Aorta (tissue), 5 donors: ENCODE measurements at places on chromosomes 2 and 18. TPM values are rescaled to one million over a fixed set of nuclear protein-coding genes. Genes with fewer than 3 reads are reported as not detected.
A peak's percentile ranks its signal among the peaks of the same experiment; 100 is the strongest.

- DNase-seq: peak; percentile 46
Measured at GRCh38 chr2:202034249-202035088, 814 bp downstream of the FZD7 start.

DNA sequence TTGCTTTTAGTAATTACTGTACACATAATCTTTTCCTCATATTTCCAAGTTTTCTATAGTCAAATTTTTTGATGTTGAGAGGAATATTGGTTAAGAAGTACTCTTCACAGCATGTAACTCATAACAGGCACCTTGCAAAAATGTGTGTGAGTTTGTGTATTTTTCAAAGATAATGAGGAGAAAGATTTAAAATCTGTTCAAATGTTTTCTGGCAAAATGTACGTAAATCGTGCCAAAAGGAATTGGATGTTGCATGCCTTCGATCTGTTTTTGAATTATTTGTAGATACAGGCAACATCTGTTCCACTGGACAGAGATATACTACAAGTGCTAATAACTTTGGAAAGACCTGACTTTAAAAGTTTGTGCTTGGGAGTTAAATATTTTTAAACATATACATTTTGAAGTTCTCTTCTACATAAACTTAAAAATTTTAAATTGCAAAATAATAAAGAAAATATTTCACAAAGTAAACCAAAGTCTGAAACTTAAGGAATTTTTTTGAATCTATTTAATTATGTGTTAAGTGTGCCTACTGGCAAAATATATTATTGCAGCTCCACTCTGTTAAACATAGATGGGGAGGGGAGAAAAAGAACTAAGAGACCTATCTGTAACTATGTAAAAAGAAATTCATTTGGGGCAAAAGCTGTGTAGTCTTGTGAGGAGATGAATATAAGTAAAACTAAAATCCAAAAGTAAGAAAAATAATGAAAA lies 133.5 kb upstream of the UBE2E3 start:
- no peak for DNase-seq

CD207 gene
- 0.78 TPM for total RNA-seq

DNA sequence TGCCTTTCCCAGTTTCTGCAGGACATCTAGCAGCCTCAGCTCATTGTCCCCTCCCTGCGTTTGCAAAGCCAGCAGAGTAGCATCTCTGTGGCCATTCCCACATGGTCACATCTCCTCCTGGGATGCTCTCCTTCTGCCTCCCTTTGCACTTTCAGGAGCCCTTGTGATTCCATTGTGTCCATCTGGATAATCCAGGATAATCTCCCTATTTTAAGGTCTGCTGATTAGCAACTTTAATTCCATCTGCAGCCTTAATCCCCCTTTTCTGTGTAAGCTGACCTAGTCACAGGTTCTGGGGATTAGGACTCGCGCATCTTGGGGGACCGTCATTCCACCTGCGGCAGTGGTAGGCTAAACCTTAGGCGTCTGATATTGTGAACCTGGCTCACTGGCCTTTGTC lies 70.7 kb downstream of the NEDD4L start:
- DNase-seq: no peak

DNA sequence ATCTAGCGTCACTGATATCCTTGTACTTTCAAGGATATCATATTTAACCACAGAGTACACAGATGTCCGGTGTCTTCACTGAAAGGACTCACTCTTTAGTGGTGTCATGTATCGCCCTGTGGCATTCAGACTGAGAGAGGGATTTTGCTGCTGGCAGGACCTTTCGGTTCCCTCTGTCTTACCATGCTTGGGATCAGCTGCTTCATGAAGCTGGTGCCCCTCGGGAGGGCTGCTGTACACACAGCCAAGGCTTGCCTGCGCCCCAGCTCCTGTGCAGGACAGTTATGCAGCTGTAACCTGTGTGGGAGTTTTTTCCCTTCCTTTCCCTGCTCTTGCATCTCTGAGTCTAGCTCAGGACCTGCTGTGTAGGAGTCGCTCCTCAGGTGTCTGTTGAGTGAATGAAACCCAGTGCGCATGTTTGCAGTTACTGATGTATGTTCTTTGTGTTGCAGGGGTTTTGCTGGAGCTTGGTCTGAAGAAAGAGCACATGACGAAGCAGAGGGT lies 64.4 kb downstream of the GREB1 start:
- peak; percentile 45 for DNase-seq

EN1 gene
- total RNA-seq: not detected

DNA sequence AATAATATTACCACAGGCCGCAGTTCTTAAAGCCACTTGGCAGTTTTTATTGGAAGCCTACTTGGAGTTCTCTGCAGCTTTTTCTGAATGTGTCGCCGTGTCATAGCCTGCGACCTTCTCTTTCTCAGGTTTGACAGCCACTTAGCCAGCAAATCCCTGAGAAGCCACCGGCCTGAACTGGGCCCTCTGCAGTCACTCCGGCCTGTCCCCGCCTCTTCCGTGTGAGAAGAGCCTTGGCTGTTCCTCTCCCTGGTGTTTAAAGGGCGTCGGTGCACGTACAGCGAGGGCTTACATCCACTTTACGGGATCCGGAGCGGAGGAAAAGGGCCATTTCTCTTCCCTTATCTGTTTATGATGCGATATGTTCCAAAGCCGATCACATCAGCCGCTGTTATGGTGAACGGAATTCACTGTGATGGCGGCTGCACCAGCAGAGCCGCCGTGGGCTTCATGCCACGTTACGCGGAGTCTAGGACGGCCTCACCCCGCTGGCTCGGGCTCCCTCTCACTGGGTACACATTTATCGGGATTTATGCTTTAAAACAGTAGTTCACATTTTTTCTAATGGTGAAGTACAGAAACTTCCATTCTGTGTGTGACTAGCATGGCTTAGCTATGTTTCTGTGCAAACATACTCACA lies 66.8 kb downstream of the GBX2 start:
- no peak for DNase-seq

LRATD1 gene
- 2.1 TPM for total RNA-seq

GRCh38 chr2:42327125-42327524 lies 33.9 kb downstream of the COX7A2L start:
- no peak for DNase-seq

AQP12A gene
- total RNA-seq: not detected

GRCh38 chr2:185255566-185255965 lies 483.0 kb upstream of the FSIP2 start:
- no peak for DNase-seq

DNA sequence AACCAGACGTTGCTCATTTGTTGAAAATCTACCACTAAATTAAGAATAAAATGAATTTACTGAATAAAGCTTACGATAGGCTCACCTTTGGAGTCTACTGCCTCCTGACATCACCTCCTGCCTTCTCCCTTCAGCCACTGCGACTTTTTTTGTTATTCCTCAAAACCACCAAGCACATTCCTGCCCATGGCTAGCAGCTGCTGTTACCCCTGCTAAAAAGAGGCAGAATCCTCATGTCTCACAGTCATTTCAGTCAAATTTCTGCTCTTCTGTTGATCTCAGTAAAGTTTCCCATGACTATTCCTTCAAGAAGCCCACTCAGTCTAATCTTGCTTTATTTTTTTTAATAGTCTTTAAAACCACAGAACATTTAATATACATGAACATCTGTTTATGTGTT lies 40.8 kb upstream of the ANKRD62 start:
- DNase-seq: no peak

KLHL14 gene
- total RNA-seq: 0.09 TPM

RAD51AP2 gene
- not detected for total RNA-seq

- DNase-seq: no peak
Measured at GRCh38 chr2:59866436-59866835, 687.0 kb downstream of the BCL11A start.

DNA sequence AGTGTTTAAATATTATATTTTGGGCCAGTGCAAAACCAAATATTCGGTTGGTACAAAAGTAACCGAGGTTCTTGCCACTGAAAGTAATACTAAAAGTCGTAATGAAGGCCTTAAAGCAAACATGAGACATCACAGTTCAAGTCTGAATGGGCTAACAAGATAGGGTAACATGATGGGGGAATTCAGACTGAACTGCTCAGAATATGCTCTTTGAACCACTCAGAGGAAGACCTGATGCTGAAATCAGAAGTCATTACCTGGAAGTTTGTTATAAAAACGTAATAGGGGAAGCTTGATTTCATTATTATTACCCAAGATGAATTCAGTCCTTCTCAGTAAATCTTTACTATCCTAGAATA lies 26.6 kb downstream of the CDKL4 start:
- DNase-seq: no peak

DNA sequence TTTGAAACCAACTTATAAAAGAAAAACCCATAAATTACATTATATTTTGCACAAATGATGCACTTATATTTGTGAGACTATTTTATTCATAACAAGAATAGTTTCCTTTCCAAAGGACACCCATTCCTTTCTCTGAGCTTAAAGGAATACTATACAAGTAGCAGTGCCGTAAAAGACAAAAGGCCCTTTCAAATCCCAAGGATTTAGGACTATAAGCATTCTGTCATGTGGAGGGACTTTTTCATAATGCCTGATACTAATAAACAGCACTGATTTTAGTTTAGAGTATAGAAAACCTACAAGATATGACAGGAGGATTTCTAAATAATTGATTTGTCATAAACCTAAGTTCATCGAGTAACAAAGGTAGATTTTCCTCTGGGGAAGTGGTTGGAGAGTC lies 1134.2 kb upstream of the ZEB2 start:
- DNase-seq: no peak

- DNase-seq: no peak
Measured at GRCh38 chr2:96503637-96504243, 1.4 kb downstream of the NEURL3 start.

GRCh38 chr18:2537296-2537695 lies 34.0 kb downstream of the METTL4 start:
- no peak for DNase-seq

SLC11A1 gene
- total RNA-seq: 40.1 TPM

GRCh38 chr2:100422320-100423055 lies 5.0 kb upstream of the CHST10 start:
- DNase-seq: no peak

DNA sequence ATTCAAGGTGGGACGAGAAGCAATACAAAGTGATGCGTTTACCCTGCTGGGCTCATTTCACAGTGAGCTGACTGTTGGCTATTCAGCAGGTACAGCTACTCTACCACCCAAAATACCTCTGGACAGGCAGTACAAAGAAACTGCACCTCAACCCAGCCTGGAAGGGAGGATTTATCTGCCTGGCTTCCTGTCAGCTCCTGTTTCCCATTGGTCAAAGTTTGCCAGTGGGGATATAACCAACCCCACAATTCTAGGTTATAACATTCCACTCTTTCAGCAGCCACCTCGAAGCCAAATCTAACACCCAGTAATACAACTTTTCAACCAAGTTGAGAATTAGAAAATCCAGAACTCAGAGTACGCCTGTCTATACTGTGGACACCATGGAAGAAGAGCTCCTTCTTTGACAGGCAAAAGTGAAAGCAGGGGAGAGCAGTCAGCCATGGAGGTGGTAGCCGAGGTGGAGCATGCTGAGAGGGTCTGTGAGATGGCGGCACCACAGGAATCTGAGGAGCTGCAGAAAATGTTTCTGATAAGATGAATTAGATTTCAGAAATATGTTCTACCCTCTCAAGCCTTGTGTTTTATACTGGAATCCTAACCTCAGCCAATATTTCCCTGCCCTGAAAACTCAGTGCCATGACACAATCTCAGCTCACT lies 10.8 kb downstream of the DUSP19 start:
- no peak for DNase-seq

GRCh38 chr2:240310201-240310600 lies 125.3 kb upstream of the GPC1 start:
- DNase-seq: peak; percentile 36

GRCh38 chr2:60116161-60116875 lies 437.1 kb downstream of the BCL11A start:
- no peak for DNase-seq

- no peak for DNase-seq
Measured at GRCh38 chr2:220166616-220167015, 539.2 kb downstream of the SLC4A3 start.

- DNase-seq: no peak
Measured at GRCh38 chr2:178047391-178047790, 25.2 kb downstream of the PDE11A start.

- DNase-seq: no peak
Measured at GRCh38 chr18:35750929-35751328, 169.4 kb downstream of the GALNT1 start.

- DNase-seq: no peak
Measured at GRCh38 chr2:55962915-55963314, 39.3 kb upstream of the EFEMP1 start.
